Muscle of back (tissue), 13 donors: ENCODE measurements at places on chromosomes 5 and 9.

GRCh38 chr5:33035851-33036527 is 324.9 kb downstream of the NPR3 start:
- no peak for DNase-seq

GRCh38 chr5:90612919-90613318 is 54.3 kb downstream of the ADGRV1 start:
- no peak for DNase-seq

- DNase-seq = no peak
Measured at GRCh38 chr5:147375151-147375550, 134.7 kb downstream of the DPYSL3 start.

DNA sequence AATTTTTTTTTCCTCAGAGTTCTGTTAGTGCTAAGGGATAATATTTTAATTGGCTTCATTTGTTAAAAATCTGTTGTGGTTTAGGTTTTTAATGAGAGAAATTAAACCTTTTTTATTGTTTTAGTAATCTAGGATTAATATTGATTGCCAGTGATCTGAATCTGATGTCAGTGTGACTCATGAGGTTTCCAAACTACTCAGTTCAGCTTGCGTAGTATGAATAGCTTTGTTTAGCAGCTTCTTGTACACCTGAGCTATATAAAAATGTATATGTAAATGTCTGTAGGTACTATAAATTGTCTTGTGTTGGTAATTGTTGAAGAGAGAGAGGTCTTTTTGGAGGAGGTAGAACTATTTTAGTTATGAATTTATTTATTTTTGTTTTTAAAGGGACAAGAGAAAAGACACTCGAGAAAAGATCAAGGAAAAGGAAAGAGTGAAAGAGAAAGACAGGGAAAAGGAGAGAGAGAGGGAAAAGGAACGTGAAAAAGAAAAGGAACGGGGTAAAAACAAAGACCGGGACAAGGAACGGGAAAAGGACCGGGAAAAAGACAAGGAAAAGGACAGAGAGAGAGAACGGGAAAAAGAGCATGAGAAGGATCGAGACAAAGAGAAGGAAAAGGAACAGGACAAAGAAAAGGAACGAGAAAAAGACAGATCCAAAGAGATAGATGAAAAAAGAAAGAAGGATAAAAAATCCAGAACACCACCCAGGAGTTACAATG is 26.3 kb downstream of the SREK1 start:
- DNase-seq = no peak

DNA sequence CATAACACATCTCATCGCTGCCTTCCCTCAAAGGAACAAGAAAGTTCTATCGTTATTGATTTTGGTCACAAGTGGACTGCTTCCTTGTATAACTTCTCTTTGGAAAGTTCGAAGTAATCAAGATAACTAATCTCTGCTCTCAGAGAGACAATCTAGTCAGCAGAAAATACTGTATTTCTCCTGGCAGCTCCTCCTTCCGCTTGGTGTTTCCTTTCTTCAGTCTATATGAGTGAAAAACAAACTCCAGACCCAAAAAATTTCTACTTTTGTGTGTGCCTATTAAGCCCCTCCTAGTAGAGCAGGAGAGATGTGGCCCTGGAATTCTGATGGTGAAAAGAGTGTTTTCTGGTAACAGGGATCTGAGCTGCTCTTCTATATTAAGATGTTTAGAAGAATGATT is 24.5 kb downstream of the OSTF1 start:
- DNase-seq = no peak

- no peak for DNase-seq
Measured at GRCh38 chr5:64665243-64665642, 25.1 kb upstream of the SHISAL2B start.

DNA sequence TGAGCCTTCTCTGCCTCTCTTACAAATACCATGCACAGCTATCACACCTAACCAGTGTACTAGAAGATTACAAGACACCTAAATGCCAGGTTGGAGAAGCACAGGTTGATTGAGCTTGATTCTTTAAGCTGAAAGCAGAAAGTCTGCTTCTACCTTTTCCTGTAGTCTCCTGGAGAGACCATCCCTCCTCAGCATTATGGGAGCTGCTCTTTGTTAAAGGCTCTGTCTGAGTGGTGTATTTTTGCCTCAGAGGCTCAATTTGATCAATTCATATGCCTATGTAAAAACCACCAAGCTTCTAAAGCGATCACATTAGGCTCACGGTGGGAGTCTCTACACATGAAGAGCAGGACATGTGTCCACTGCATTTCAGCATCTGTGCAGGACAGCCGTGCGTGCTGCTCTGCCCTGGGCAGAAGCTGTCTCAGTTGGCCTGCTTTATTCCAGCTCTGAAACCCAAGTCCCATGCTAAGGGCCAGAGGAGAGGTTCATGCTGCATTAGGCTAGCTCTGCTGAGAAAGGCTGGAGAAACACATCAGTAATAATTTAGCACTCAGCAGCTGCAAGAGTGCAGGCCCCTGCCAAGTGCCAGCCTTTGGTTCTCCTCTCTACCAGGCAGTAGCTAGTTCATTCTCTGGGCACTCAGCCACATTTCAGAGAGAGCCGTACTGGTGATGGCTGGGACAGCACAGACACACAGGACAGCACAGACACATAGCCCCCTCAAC is 41.7 kb downstream of the TMEM167A start:
- peak; percentile 73 for DNase-seq

DNA sequence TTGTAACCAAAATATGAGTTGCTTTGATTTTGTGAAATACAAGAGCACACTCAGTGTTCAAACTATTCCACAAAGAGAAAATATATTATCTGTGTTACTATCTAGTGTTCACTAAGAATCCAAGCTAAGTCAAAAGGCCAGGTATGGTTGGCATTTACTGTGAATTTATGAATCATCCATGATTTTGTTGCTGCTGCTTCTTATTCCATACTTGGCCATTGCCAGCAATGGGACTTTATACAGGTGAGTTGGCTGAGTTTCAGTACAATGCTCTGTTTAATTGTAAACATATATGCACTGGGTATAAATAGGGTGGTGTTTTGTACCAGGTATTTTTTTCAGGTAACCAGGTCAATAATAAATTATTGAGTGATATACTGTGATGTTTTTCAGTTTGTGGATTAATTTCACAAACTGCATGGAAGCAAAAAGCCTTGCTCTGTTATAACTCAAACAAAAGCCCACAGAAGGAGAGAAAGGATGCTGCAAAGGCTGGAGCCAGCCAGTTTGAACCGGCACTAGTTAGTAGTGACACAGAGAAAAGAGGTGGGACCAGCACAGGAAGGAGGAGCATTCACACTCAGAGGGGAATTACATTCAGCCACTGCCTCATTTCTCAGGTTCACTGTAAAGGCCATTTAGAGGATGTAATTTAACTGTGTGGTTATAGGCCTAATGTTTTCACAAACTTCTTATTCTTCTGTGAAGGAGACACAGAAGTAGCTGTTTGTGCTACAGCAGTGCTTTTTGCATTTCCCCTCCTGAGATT is 381.8 kb downstream of the ADGRV1 start:
- DNase-seq = peak; percentile 38

- DNase-seq = no peak
Measured at GRCh38 chr9:136249877-136250559, 4.4 kb upstream of the QSOX2 start.

DNA sequence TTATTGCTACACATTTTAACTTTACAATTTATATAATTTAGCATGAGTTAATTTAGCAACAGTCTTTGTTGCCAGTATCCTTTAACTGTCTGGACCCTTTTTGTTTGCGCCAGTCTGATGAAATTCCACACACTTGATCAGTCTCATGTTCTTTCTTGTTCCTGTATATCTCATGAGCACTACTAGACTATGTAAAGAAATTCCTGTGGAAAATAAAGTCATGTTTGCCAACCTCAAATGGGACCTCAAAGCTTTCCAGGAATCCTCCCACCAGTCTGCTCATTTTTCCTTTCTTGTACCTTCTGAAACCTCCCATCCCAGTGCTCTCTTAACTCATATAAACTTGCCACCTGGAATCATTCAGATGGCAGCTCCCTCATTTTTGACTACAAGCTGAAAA is 8.0 kb downstream of the DMXL1 start:
- DNase-seq = no peak

GRCh38 chr9:389159-389558 is 174.5 kb downstream of the DOCK8 start:
- no peak for DNase-seq

GRCh38 chr9:81534138-81534875 is 155.0 kb downstream of the TLE1 start:
- no peak for DNase-seq

- DNase-seq = no peak
Measured at GRCh38 chr5:113081881-113082546, 105.4 kb downstream of the DCP2 start.
